ENCODE measurements at places on chromosomes 13 and 19.
A peak's percentile ranks its signal among the peaks of the same experiment; 100 is the strongest.

DNA sequence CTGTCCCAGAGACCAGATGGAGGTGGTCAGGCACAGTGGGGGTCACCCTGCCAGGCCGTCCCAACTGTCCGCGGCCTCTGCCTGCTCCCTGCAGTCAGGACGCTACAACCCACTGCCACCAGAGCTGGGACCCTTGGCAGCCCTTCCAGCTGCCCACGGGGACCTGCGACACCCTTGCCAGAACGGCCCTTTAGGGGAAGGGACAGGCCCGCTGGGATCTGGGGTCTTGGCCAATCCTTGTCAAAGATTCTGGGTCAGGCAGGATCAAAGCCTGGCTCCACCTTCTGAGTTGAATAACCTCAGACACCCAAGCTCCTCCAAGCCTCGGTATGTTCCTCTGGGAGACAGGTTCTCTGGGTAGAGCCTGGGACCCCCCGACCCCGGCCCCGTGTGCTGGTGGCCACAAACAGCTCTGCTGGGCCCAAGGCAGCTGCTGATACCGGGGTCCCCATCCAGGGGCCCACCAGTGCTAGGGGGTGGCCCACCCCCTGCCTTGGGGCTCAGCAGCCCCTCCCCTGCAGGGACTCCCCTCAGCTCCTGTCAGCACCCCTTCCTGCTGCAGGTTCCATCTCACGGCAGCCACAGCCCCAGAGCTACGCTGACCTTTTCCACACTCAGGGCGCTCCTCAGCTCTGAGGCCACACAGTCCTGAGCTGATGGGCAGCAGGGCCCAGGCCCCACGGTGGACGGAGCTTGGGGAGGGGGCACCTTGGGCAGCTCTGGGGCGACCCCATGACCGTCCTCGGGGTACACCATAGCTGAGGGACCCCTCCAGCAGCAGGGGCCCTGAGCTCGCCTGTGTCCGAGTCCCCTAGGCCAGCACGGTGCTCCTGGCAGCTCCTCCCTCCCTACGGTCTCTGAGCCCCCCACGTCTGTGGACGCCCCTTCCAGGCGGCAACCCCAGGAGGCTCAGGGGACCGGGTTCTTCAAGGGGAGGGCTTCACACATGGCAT is 18.4 kb downstream of the SBNO2 start:
- H3K27me3 ChIP-seq, result no peaks in the 10 kb centered on the region
- no peak overlapping the region for H3K4me3 ChIP-seq
- no peaks in the 10 kb centered on the region for H3K36me3 ChIP-seq
- no peak for DNase-seq

GRCh38 chr19:30649934-30650614 is 277.9 kb downstream of the ZNF536 start:
- no peak overlapping the region for H3K4me3 ChIP-seq
- H3K4me1 ChIP-seq, result no peaks in the 10 kb centered on the region
- H3K27ac ChIP-seq, result no peak overlapping the region
- peaks cover 73% of the 10 kb centered on the region for H3K27me3 ChIP-seq
- no peak for DNase-seq

DNA sequence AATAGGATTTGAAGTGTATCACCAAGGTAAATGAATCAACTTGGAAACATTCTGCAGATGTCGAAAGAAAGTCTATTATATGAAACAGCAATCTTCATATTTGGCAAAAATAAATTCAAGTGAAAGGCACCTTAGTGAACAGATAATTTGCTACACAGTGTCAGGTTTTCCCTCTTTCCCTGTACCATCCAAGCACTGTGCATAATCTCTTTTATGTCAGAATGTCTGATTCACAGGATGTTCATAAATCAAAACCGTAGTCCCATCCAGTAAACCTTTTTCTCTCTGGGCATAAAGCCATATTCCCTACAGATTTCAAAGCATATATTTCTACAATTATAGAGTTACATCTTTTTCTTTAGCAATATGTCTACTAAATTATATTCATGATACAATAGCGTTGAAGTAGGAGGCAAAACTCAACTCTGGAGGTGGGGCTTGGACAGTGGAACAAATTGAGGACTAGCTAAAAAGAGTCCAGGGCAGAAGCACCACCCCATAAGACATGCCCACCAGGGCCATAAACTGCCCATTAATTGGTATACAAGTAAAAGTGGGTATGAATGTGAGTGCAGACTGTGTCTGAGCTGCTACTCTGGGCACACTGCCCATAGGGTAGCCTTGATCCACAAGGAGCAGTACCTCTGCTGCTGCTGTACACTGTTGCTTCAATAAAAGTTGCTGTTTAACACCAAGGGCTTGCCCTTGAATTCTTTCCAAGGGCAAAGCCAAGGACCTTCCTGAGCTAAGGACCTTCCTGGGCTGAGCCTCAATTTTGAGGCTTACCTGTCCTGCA is 72.1 kb upstream of the MYCBP2 start:
- no peaks in the 10 kb centered on the region for H3K36me3 ChIP-seq
- peaks cover 1% of the 10 kb centered on the region for H3K4me1 ChIP-seq
- no peak for DNase-seq
- H3K27ac ChIP-seq, result no peak overlapping the region
- peaks cover 24% of the 10 kb centered on the region for H3K27me3 ChIP-seq

DNA sequence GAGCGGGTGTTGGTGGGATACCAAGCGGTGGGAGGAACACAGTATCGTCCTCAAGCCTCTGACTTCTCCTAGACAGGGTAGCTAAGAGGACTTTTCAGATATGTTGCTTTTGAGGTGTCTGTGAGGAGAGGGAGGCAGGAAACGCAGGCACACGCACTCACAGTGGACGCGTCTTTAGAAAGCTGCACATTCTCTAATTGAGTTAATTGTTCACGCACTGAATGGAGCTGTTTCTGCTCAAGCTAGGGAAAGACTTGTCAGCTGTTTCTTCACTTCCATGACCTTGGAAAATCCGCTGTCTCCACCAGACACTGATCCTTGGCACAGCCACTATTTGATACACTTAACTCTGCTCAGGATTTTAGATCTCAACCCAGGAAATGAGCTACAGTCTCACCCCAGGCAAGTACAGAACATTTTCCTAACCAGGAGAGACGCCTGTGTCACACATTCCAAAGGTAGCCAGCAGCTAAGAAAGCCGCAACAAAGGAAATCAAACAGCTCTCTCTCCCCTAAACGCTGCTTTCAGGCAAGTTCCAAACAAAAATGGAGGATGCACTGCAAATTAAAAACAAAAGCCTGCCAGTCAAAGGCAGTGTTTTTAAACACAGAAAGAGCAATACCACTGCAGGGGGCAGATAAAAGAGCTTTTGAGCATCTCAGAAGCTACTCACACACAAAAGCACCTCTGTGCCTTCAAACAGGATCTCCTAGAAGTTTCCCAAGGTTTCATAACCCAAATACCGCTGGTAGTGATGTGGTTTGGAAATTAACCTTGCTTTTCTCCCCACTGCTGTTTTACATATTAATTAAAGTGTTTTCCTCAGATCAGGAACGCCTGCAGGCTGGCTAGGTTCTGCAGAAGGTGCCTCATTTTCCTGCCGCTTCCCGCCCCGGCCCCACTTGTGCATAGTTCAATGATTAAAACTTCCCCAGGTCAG is 57.3 kb downstream of the IRS2 start:
- peaks cover 38% of the 10 kb centered on the region for H3K27me3 ChIP-seq
- DNase-seq, result no peak
- H3K4me1 ChIP-seq, result peaks cover 20% of the 10 kb centered on the region
- no peak overlapping the region for H3K4me3 ChIP-seq
- H3K36me3 ChIP-seq, result peaks cover 6% of the 10 kb centered on the region
- no peak overlapping the region for H3K27ac ChIP-seq

DNA sequence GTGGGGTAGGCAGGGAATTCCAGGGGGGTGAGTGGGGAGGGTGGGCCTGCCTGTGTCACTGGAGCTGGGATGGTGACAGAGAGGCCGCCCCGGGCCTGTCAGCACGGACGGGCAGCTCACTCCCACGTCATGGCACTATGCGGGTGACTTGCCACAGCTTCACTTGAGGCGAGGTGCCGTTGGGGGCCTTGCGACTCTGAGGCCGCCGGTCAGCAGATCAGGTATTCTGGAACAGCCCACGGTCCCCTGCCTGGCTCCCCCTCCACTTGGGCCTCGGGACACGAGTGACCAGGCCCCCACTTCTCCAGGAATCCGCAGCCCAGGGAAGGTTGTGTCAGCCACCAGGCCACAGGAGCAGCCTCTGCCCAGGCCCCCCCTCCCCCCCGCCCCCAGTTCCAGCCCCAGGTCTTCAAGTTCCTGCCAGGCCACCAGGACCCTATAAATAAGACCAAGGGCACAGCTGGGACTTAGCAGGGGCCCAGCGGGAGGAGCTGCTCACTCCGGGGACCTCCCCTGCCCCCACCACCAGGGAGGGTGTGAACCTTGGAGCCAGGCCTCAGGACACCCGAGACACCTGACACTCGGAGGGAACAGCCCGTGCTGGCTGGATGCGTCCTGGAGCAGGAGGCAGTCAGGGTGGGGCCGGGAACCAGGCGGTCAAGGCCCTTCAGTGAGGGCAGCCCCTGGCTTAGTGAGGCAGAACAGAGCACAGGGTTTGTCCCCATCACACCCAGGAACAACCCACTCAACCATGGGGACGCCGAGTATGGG is 2.7 kb upstream of the MIDN start:
- DNase-seq, result no peak
- peaks cover 2% of the 10 kb centered on the region for H3K36me3 ChIP-seq
- no peak overlapping the region for H3K27ac ChIP-seq
- H3K27me3 ChIP-seq, result no peaks in the 10 kb centered on the region

- no peak for DNase-seq
- no peak overlapping the region for H3K27ac ChIP-seq
- peaks cover 2% of the 10 kb centered on the region for H3K4me1 ChIP-seq
- H3K4me3 ChIP-seq, result no peak overlapping the region
- H3K27me3 ChIP-seq, result peaks cover 8% of the 10 kb centered on the region
- no peaks in the 10 kb centered on the region for H3K36me3 ChIP-seq
Measured at GRCh38 chr13:79631051-79631659, 150.2 kb downstream of the NDFIP2 start.

- H3K4me1 ChIP-seq, result peaks cover 3% of the 10 kb centered on the region
- no peak for DNase-seq
- H3K27me3 ChIP-seq, result no peaks in the 10 kb centered on the region
- no peak overlapping the region for H3K4me3 ChIP-seq
Measured at GRCh38 chr13:38418286-38418685, 68.6 kb downstream of the UFM1 start.

DNA sequence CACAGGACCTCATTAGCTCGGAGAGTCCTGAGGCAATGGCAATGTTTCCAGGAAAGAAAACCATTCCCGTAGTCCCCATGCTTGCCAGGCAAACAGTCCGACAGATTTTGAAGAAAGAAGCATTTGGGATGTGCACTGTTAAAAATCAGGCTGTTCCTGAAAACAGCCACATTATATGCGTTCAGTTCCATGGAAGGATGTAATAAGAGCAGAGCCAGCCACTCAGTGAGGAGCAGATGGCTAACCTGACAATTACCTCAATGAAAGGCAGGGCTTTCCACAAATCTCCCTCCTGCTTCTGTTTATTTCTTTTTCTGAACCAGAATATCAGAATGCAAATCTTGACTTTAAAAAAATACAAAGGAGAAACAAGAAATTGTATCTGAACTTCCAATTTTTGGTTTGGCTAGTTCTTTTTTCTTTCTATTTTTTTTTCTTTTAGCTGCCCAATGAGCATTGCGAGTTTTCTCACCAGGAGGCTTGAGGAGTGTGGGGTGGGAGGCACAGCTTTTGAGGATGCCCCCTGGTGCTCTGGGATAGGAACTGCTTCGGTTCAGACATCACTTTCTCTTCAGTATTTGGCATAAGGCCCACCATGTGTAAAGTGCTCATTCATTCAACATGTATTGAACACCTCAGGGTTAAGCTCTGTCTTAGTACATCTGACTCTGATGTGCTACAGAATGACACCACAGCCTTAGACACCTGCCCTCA is 124.2 kb downstream of the TBC1D4 start:
- no peaks in the 10 kb centered on the region for H3K36me3 ChIP-seq
- peaks cover 21% of the 10 kb centered on the region for H3K27me3 ChIP-seq
- peaks cover 6% of the 10 kb centered on the region for H3K4me1 ChIP-seq
- H3K27ac ChIP-seq, result no peak overlapping the region
- no peak for DNase-seq

- no peak overlapping the region for H3K27ac ChIP-seq
- no peaks in the 10 kb centered on the region for H3K4me1 ChIP-seq
- no peaks in the 10 kb centered on the region for H3K36me3 ChIP-seq
- H3K4me3 ChIP-seq, result no peak overlapping the region
- H3K27me3 ChIP-seq, result no peaks in the 10 kb centered on the region
- no peak for DNase-seq
Measured at GRCh38 chr13:90416519-90416918, 931.0 kb upstream of the MIR17HG start.

GRCh38 chr13:111577208-111577828 is 256.9 kb downstream of the TEX29 start:
- H3K4me1 ChIP-seq, result no peaks in the 10 kb centered on the region
- H3K27ac ChIP-seq, result no peak overlapping the region
- H3K27me3 ChIP-seq, result peaks cover 1% of the 10 kb centered on the region
- H3K36me3 ChIP-seq, result no peaks in the 10 kb centered on the region
- DNase-seq, result no peak
- no peak overlapping the region for H3K4me3 ChIP-seq

DNA sequence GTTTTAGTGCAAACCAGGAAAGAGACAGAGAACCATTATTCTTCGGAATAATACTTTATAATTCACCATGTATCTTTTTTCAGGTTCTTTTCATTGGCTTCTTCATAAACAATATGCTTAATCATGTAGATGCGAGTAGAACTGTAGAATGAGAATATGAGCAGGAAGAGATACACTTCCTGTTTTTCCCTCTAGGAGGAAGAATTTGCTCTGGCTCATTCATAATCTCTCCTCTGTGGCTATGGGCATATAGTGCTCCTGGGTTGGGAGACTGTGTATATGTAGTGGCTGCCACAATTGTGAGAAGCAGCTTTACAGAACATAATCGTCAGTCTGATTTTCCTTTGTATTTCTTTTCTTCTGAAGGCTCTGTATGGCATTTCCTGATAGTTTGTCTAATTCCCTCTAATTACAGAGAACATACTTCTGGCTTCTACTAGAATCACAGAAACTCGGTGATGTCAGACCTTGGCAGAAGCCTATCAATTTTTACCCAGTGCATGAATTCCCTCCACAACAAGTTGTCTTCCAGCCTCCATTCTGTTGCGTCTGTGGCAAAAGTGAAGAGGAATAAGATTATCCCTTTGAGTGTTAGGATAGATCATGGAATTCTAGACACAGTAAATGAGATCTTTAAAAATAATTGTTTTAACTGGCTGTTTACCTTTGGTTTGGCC is 2.9 kb upstream of the DCLK1 start:
- H3K36me3 ChIP-seq, result no peaks in the 10 kb centered on the region
- H3K27me3 ChIP-seq, result peaks cover 44% of the 10 kb centered on the region
- no peak overlapping the region for H3K4me3 ChIP-seq

DNA sequence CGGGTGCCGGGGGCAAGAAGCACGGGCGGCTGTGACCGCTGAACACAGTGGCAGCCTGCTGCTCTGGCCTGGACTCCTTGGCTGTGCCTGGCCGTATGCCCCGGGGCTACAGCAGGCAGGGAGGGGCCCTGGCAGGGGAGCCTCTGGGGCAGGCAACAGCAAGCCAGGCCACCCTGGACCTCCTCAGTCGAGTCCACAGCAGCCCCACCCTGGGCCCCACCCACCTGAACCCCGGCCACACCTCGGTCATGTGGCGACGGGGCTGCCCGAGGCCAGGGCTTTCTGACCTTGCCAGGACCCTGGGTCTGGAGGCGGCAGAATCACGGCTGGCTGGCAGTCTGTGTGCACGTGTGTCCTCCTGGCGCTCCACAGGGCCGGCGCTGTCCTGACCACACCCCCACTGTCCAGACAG is 8.7 kb downstream of the CILP2 start:
- no peak for DNase-seq
- no peaks in the 10 kb centered on the region for H3K27me3 ChIP-seq
- no peak overlapping the region for H3K4me3 ChIP-seq
- no peaks in the 10 kb centered on the region for H3K36me3 ChIP-seq
- H3K27ac ChIP-seq, result peak overlapping the region; percentile 29

Data from T-helper 17 cell (primary cell).